Stimulated activated CD4-positive, alpha-beta T cell treated with anti-CD3 and anti-CD28 coated beads, Interleukin-15, amount 100 ng/mL, for 48 hours (primary cell): ENCODE measurements at places on chromosomes 3 and 15.

DNA sequence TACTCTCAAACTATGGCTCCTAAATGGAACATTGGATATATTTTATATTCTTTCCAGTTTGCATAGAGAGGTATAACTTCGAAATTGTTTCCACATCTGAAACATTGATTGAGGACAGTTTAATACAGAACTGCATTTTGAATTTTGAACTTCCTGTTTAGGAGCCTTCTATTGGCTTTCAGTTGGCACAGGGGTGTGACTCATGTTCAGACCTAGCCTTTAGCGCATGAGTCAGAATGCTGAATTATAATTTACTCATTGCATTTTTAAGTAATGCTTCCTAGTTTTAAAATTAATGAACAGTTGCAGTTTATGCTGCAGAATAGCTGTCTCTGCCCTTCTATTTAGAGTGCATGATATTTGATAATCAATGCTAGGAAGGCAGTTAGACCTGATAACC, 751.7 kb downstream of the CADM2 start:
- no peak for DNase-seq

GRCh38 chr15:79900087-79900486, 3.3 kb upstream of the MTHFS start:
- no peak for DNase-seq

- DNase-seq: no peak
Observed at GRCh38 chr3:52860424-52860768, 25.6 kb upstream of the MUSTN1 start.

GRCh38 chr15:29063646-29064045, 177.9 kb downstream of the APBA2 start:
- no peak for DNase-seq

- no peak for DNase-seq
Observed at GRCh38 chr3:13559764-13560525, 11.0 kb downstream of the FBLN2 start.

DNA sequence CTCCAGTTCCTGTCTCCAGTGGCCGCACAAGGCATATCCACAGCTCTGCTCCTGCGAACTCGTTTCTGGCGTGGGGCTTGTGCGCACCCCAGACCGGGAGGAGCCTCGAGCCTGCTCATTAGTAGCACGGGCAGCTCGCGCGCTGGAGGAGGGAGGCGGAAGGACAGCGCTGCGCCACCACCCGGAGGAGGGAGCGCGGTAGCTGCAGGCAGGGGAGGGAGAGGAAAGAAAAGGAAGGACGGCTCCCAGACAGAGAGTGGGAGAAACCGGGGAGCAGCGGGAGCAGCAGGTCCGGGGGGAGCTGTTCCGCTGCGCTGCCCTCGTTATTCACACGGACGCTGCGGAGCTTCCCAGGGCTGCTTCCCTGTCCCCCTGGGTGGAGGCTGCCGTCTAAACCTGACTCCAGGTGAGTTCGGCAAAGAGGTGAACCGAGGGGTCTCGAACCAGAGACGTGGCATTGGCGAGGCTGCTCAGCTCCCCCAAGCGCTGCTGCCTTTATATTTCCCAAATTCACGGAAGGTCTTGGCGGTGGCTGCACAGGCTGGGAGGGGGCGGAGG, 121.3 kb upstream of the ZNF717 start:
- DNase-seq: no peak

- no peak for DNase-seq
Observed at GRCh38 chr15:31297575-31298456, 28.8 kb upstream of the KLF13 start.

- DNase-seq: no peak
Observed at GRCh38 chr3:12978682-12979081, 94.5 kb downstream of the IQSEC1 start.

- DNase-seq: no peak
Observed at GRCh38 chr15:88649753-88650551, 11.1 kb downstream of the ISG20 start.

DNA sequence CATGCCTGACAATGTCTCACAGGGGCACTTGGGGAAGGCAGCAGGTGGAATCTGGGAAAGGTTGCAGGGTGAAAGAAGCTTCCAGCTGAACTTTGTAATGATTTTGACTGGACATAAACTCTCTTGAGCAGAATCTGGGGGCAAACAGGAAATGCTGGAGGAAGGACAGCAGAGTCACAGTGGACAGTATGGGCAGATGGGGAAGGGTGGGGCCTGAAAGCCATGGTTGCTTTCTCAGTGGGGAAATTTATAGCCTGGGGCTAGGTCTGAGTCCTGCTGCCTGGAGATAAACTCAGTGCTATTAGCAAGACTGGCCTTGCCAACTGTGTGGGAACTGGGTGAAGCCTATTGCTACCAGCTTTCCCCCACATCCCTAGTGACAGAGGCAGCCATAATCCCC, 203.2 kb downstream of the OSBPL10 start:
- DNase-seq: no peak

DNA sequence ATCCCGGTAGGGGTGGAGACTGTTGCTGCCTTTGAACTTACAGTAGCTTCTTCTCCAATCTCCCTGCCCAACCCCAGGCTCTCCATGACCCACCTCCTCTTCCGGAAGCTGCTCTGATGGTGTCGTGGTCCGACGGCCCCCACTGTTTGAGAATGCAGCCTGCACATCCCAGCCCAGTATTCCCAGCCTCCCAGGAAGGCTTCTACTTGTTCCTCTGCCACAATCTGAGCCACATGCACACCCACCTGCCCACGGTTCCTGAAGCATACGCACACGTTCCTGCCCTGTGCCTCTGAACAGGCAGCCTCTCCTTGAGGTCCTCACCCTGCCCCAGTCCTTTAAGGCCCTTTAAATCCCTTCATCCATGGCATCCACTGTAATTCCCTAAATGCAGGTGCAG, 57.4 kb downstream of the ABTB1 start:
- no peak for DNase-seq

DNA sequence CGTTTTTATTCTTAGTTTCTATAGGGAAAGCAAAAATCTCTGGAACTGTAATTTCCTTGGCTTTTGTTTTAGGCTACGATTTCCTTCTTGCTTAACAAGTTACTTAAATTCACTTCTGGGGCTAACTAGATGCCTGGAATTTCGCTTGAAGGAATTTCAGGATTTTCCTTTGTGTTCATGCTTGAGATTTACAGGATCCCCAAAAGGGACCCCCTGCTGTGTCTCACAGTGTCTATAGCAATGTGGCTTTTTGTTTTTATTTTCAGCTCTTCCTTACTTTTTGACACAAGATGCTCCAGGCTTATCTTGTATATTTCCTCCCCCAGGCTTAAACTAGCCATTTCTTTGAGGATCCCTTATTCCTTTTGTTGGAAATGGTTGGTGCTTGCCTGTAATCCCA, 95.5 kb upstream of the DPPA4 start:
- DNase-seq: no peak
